ENCODE measurements at places on chromosomes 3 and 15. TPM values are rescaled to one million over a fixed set of nuclear protein-coding genes. Genes with fewer than 3 reads are reported as not detected.

Gene CERS3
- total RNA-seq: 0.49 TPM

Gene NRROS
- 92.4 TPM for total RNA-seq

Gene GOLGA6L4
- 0.67 TPM for total RNA-seq

Gene FOXP1
- 563 TPM for total RNA-seq

Gene ISLR2
- total RNA-seq: not detected

Gene UBE2Q2
- total RNA-seq: 23.2 TPM

Gene SLC22A14
- 0.16 TPM for total RNA-seq

Gene SLC24A5
- not detected for total RNA-seq

Gene INKA1
- 10.0 TPM for total RNA-seq

Gene ANKRD63
- 0.32 TPM for total RNA-seq

Gene ARHGEF26
- not detected for total RNA-seq

Gene ZDHHC19
- total RNA-seq: not detected

Gene C3orf20
- 0.16 TPM for total RNA-seq

Gene UBA3
- 86.6 TPM for total RNA-seq

Gene KCNMB3
- total RNA-seq: 6.9 TPM

Gene TRPM1
- total RNA-seq: not detected

Gene MORC1
- total RNA-seq: not detected

Gene MKRN2OS
- total RNA-seq: not detected

Gene NSUN3
- 20.8 TPM for total RNA-seq

Gene BUB1B
- total RNA-seq: 4.2 TPM

Gene SOX14
- not detected for total RNA-seq

Gene PLOD2
- not detected for total RNA-seq

Gene FSIP1
- 0.53 TPM for total RNA-seq

Gene MAPK6
- 16.2 TPM for total RNA-seq

Gene CHDH
- total RNA-seq: 3.4 TPM

Gene GNAI2
- total RNA-seq: 281 TPM

Gene PRSS50
- total RNA-seq: not detected

Gene KLHL25
- 2.0 TPM for total RNA-seq

Gene PAK6
- 0.40 TPM for total RNA-seq

Gene FGD5
- not detected for total RNA-seq

Gene SLC12A1
- not detected for total RNA-seq

Gene MEX3B
- total RNA-seq: 0.31 TPM

Gene SENP5
- total RNA-seq: 35.8 TPM

Gene TJP1
- total RNA-seq: 0.22 TPM

Gene GOLGA6L7
- total RNA-seq: not detected

Gene IQGAP1
- 187 TPM for total RNA-seq

Gene TEX55
- not detected for total RNA-seq

Gene RARRES1
- not detected for total RNA-seq

Gene CLDN18
- not detected for total RNA-seq

Gene SPINK8
- not detected for total RNA-seq

Gene LRRC2
- total RNA-seq: not detected

Gene GRK7
- total RNA-seq: not detected

Gene DAZL
- not detected for total RNA-seq

Gene LXN
- 5.9 TPM for total RNA-seq

Gene CP
- total RNA-seq: not detected

Gene ATP13A3
- 91.9 TPM for total RNA-seq

Gene CLDN16
- total RNA-seq: not detected

Gene TMEM43
- total RNA-seq: 30.7 TPM

Gene ZBED2
- total RNA-seq: 4.6 TPM

Gene CCDC54
- total RNA-seq: not detected

Gene LYZL4
- total RNA-seq: not detected

Gene HRG
- total RNA-seq: not detected

Gene APOD
- 0.20 TPM for total RNA-seq

Measured in activated B cell treated with CpG ODN at 0.5 μM for 24 hours (primary cell).